ENCODE measurements at places on chromosomes 7 and 10.

DNA sequence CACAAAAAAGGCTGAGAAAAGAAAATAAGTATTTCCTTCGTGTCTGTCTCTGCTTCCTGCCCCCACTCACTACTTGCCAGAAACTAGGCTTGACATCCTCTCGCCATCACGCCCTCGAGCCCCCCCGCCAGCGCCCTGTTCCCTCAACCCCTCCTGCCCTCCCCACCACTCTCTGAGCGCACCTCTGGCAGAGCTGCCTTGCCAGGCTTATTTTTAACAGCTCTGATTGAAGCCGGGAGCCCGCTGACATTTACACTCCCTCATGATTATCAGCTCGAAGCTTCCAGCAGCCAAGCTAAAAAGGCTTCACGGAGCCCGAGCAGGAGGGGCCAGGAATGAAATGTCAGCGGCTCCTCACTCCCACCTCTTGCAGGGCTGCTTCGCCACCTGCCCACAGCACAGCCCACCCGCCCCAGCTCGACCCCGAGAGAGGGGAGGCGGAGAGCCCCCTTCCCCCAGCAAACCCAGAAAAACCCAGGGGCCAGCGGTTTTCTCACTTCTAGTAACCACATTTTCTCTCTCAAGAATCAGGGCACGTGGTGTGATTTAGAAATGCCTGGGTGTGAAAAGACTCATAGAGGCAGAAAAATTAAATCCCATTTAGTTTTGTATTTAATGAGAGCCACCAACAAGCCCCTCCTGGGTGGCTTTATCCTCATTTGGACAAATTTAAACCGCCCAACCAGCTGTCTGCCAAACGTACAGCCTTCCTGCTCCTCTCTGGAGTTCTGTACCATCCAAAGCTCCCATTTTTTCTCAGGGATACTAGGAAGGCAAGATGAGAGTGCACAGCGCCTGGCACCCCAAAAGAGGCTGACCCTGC is 89.3 kb downstream of the SLIT1 start:
- H3K27ac ChIP-seq, result peak overlapping the region; percentile 78
- peaks cover 24% of the 10 kb centered on the region for H3K4me1 ChIP-seq
- no peaks in the 10 kb centered on the region for H3K27me3 ChIP-seq
- no peak overlapping the region for H3K4me3 ChIP-seq
- peak; percentile 85 for DNase-seq

- H3K27me3 ChIP-seq, result no peaks in the 10 kb centered on the region
- peaks cover 4% of the 10 kb centered on the region for H3K4me1 ChIP-seq
- no peak overlapping the region for H3K27ac ChIP-seq
- DNase-seq, result no peak
These were observed 1.3 kb downstream of the IMMP2L start for GRCh38 chr7:111560773-111561653.

DNA sequence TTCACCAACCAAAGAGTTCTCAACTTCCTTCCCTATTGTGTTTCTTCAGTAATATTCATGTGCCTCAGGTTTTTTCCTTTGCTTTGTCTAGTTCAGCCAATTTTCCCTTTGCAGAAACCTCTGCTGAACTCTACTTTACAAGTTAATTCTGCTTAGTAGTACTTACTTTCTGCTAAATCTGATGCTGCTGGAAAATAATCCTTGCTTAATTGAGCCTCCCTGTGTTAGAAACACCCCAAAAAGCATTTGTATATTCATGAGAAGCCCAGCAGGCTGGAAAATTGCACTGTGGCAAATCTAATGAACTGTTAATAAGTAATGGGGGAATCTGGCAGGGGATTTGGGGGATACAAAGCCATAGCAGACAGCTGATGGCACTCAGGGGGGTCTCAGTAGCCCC is 78.5 kb downstream of the CDCA7L start:
- no peak for DNase-seq
- H3K27me3 ChIP-seq, result no peaks in the 10 kb centered on the region
- H3K36me3 ChIP-seq, result no peaks in the 10 kb centered on the region
- no peak overlapping the region for H3K27ac ChIP-seq
- H3K4me1 ChIP-seq, result no peaks in the 10 kb centered on the region

DNA sequence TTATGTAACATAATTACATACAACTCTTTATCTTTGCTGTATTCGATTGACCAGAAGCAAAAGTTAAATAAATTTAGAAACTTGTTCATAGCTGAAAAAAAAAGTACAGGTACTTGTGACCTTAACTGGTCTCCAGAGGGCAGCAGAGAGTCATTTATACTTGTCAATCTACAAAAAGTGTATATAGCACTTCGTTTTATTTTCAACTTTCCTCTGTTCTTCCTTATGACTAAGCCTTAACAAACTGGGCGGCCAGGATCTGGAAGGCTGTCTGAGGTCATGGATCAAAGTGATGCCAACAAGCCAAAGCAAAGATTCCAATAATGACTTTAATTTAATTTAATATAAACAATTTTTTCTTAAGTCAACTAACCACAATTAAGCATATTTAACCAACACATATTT is 29.8 kb downstream of the C10orf67 start:
- H3K27me3 ChIP-seq, result no peaks in the 10 kb centered on the region
- peak; percentile 49 for DNase-seq
- H3K27ac ChIP-seq, result no peak overlapping the region

DNA sequence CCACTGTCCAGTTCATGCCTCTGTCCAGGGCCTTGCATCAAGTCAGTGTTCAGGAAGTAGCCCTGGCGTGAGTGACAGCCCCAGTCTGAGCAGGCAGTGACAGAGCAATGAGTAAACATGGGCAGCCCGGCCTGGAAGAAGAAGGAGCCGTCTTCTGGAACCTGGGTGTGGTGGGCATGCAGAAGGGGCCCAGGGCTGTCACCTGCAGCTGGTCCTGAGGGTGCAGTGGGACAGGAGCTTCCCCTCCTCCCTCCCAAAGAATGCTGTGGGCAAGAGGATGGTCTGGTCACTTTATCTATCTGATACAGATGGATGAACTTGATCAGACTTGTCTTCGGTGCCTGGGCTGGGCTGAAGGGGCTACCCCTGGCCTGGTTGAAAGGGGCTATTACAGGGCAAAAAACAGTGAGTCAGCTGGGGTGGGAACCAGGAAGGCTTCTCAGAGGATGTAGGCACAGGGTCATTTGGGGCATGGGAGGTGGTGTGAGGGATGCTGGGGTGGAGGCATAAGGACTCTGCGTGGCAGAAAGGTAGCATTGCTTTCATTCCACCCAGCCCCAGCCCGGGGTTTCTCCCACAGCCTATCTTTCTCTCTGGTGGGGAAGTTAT is 42.7 kb upstream of the PPIF start:
- no peak overlapping the region for H3K4me3 ChIP-seq
- H3K27me3 ChIP-seq, result no peaks in the 10 kb centered on the region
- H3K36me3 ChIP-seq, result peaks cover 100% of the 10 kb centered on the region
- no peak for DNase-seq
- no peak overlapping the region for H3K27ac ChIP-seq
- H3K4me1 ChIP-seq, result peaks cover 5% of the 10 kb centered on the region

DNA sequence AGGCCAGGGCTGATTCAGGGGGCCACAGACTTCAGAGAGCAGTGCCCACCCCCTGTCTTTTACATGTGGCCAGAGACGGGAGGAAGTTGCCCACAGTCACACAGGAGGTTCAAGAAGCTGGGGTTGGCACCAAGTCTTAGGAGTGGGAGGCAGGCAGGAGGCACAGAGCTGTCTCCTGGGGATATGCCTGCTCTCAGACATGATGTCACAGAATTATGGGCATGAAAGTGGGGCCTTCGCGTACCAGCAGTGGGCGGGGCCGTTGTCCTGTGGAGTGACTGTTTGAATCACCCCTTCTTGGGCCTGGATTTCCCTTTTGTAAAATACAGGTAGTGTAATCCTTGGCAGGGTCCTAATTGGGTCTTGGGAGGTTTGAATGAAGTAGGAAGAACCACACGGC is 81.2 kb upstream of the PPIF start:
- peak overlapping the region; percentile 83 for H3K27ac ChIP-seq
- no peak for DNase-seq
- H3K27me3 ChIP-seq, result no peaks in the 10 kb centered on the region
- no peak overlapping the region for H3K4me3 ChIP-seq
